ENCODE measurements at places on chromosomes 7 and 10.

- peak; percentile 53 for DNase-seq
Measured at GRCh38 chr7:65722361-65722792, 150.5 kb upstream of the VKORC1L1 start.

- no peak for DNase-seq
Measured at GRCh38 chr10:66218289-66218688, 707.5 kb upstream of the LRRTM3 start.

GRCh38 chr7:151035026-151035717 lies 6.9 kb downstream of the ABCB8 start:
- no peak for DNase-seq

- no peak for DNase-seq
Measured at GRCh38 chr10:116408719-116409118, 18.9 kb upstream of the PNLIPRP3 start.

DNA sequence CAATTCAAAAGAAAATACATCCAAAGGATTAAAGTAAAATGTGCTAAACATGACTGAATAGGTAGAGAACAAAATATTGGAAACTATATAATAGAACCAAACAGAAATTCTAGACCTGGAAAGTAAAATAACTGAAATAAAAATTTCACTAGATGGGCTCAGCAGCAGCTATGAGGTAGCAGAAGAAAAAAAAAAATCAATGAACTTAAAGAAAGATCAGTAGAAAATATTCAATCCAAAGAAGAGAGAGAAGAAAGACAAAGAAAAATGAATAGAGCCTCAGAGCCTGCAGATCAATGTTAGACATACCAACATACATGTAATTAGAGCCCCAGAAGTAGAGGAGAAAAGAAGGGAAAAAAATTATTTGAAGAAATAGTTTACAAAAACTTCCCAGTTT lies 129.6 kb upstream of the RNF32 start:
- no peak for DNase-seq

DNA sequence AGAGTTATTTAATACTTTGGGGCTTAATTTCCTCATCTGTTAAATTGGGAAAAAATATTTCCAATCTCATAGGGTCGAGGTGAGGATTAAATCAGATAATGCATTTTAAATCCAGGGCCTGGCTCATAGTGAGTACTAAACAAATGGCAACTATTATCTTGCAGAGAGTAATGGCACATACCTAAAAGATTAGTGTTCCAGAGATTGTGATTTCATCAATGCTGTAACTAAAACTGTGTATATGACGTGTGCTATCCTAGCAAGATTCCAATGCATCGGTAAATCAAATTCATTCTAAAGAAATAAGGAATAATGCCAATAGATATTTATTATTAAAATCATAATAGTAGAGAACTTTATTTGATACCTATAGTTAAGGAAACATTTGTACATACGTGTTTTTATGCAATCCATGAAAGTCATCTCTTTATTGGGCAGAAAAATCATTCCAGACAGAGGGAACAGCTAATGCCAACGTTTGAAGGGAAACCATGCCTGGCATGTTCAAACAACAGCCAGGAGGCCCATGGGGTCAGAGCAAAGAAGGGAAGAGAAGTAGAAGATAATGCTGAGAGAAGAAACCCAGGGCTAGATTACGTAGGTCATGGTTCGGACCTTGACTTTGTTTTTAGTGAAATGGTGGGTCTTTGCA lies 174.8 kb upstream of the AGR3 start:
- DNase-seq = no peak

GRCh38 chr7:106073701-106074100 lies 38.4 kb downstream of the SYPL1 start:
- no peak for DNase-seq

GRCh38 chr7:15905251-15906040 lies 219.0 kb upstream of the MEOX2 start:
- no peak for DNase-seq

GRCh38 chr7:114921631-114922025 lies 266 bp upstream of the MDFIC start:
- peak; percentile 12 for DNase-seq

GRCh38 chr7:85890244-85890811 lies 703.5 kb upstream of the SEMA3D start:
- no peak for DNase-seq

GRCh38 chr7:117173035-117173770 lies 149.7 kb downstream of the WNT2 start:
- DNase-seq = no peak

DNA sequence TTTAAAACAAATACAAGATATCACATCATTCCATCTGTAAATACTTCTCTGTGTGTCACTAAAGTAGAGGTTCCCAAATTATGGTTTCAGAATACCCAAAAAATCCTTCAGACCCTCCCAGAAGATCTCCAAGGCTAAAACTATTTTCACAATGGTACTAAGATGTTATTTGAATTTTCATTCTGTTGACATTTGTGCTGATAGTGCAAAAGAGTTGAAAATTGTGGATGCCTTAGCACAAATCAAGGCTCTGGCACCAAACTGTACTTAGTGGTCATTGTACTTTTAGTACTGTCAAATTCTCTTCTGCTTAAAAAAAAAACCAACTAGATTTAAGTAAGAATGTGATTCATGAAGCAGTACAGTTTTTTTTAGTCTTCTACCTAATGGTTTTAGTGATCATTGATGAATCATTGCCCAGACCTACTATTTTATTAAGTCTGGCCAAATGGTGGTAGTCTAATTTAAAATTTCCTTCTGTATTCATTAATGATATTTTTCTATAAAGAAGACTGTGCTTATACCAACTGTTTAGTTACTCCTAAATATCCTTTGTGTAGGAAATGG lies 50.5 kb downstream of the TPST1 start:
- no peak for DNase-seq

DNA sequence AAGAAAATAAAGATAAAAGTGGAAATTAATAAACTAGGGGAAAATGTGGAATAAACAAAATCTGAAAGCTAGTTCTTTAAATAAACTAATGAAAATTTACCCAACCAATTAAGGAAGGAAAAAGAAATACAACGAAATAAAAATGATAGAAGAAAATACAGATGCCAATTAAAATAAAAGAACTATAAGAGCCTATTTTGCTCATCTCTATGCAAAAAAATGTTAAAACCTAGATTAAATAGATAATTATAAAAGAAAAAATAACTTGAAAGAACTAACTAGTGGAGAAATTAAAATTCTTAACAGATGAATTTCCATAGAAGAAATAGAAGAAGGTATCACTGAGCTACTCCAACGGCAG lies 32.7 kb downstream of the PKD1L1 start:
- DNase-seq = no peak

GRCh38 chr10:34780818-34781380 lies 34.2 kb downstream of the PARD3 start:
- DNase-seq = no peak

GRCh38 chr7:116886543-116887156 lies 24.3 kb downstream of the CAPZA2 start:
- no peak for DNase-seq

- DNase-seq = no peak
Measured at GRCh38 chr10:92413011-92413410, 122.0 kb downstream of the MARCHF5 start.

DNA sequence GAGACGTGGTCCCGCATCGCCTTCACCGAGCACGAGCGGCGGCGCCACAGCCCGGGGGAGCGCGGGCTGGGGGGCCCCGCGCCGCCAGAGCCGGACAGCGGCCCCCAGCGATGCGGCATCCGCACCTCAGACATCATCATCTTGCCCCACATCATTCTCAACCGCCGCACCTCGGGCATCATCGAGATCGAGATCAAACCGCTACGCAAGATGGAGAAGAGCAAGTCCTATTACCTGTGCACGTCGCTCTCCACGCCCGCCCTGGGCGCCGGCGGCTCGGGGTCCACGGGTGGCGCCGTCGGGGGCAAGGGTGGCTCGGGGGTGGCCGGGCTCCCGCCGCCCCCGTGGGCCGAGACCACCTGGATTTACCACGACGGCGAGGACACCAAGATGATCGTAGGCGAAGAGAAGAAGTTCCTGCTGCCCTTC lies 737 bp downstream of the CNNM2 start:
- DNase-seq = no peak

GRCh38 chr7:81165070-81165469 lies 246.2 kb upstream of the SEMA3C start:
- no peak for DNase-seq

DNA sequence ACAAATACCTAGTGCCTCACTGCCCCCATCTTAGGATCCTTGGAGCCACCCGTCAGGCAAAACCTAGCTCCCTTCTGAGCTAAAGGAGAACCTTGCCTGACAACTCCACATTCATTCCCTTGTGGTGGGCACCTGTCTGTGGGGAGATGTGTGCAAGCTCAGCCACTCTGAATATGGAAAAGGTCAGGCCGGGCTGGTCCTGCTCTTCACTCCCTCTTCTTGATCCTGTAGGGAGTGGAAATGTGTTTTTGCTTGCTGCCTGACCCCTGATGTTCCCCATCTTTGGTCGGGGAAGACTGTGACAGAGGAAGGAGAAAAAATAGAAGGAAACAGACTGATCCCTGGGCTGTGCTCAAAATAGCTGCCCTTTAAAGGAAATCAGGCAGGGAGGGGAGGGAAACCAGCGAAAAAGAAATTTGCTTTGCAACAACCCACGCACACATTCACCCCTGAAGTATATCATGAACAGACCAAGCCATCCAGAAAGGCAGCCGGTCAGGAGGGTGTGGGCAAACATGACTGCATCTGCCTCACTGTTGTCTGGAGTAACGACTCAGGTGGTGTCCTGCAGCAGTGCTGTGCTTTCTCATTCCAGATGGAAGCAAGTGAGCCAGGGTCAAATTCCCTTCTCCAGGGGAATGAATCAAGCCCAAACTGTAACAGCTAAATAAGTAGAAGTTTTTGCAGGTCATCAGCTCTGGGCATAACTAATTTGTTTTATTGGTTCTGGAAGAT lies 74.0 kb downstream of the SCRN1 start:
- no peak for DNase-seq

- DNase-seq = no peak
Measured at GRCh38 chr7:46315891-46316290, 394.8 kb upstream of the IGFBP3 start.

DNA sequence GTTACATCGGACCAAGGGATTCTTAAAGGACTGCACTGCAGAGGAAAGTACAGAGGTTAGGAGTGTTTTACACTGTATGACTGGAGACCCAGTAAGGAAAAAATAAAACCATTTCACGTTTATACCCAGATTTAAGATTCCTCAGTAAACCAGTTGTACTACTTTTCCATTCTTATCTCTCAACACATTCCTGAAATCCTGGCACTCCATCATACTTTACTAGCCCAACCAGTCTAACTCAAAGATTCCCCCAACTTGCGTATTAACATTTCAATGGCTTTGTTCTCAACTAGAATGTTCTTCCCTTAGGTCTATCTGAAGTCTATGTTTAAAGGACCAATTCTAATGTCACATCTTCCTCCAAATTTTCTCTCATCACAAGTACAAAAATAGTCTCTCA lies 8.0 kb downstream of the CCDC186 start:
- no peak for DNase-seq

DNA sequence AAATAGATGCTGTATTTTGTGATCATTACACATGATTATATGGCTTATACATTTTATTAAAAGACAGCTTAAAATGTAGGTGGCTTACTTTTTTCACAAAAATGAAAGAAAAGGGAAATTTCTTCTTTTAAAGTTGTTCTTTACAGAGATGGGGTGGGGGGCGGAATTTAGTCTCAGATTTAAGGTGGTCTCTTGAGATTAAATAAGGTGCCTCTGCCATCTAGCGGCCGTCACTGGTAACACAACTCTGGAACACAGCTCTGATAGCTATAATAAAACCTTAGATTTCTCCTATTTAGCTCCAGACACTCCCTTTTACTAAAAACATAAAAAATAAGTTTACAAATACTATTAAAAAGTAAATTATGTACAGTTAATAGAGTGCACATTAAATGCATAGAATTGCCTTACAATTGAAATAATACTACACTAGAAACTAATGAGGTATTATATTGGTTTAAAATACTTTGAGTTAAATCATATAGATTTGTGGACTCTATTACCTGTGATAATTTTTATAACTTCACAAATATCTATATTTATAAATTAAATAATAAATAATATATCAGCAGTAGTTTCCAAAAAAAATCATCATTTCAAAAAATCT lies 210.9 kb downstream of the DGKB start:
- DNase-seq = peak; percentile 5

DNA sequence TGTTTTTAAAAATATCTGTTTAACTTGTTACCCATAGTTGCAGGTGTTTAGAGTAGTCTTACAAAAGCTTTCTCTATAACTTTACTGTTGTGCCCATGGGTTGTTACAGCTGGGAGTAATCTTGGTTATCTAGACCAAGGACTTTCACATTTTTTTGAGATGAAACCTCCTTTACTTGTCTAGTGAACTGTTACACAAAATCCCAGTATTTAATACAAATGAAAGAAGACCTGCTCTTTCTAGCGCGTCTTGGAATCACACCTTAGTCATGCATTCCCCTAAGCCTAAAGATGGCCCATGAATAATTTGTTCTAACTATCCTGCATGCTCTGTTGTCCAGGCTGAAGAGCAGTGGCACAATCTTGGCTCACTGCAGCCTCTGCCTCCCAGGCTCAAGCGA lies 38.0 kb downstream of the CSGALNACT2 start:
- no peak for DNase-seq

DNA sequence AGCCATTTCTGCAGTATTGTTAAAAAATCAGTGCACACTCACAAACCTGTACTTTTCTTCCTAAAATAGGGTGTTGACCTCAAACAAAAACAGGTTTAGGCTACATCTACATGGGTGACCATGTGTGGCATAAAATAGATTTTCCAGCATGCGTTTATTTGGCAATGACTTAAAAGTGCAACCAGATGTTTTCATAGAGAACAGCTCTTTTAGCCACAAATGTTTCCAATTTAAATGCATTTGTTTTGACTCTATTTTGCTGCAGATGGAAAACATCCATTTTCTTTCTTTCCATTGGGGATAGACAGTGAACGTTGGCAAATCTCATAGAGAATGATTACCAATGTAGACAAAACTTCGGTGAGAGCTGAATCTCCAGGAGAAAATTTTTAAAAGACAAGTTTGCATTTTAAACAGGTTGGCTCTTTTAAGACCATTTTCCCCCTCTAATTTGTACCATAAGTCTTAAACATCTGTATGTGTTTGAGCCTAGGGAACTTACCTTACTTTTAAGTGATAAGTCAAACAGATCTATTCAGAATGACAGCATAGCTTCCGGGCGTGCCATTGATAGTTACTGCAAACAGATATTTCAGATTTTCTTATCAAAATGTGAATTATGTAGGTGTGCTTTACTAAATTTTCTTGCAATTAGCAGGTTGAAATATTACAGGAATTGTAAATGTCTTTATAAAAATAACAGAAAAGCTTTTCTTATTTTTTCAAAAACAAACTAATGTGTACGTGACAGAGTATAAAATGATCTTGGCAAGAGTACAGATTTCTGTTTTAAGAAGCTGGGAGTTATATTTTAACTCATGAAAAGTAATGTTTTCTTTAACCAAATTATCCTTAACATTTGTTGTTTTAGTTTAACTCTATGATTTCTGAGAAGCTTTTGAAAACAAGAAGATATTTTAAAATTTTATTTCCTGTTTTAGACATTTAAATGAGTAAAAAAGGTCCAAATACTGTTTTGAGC lies 144.9 kb downstream of the HGF start:
- no peak for DNase-seq
